ENCODE measurements at places on chromosomes 5 and 9.
A peak's percentile ranks its signal among the peaks of the same experiment; 100 is the strongest.

- no peak for DNase-seq
Observed at GRCh38 chr5:102523541-102524175, 24.9 kb upstream of the SLCO6A1 start.

GRCh38 chr9:34611811-34612787 is at the start of gene RPP25L:
RPP25L (minus strand) TSS chr9:34612097; CDS start chr9:34611296, 801 bp downstream.
- DNase-seq, result peak; percentile 80

GRCh38 chr5:78888580-78889368 is 96.3 kb downstream of the ARSB start:
- DNase-seq, result no peak

- no peak for DNase-seq
Observed at GRCh38 chr5:118220556-118221195, 767.7 kb downstream of the DTWD2 start.
